ENCODE measurements at places on chromosomes 1 and 21.

- DNase-seq, result no peak
Observed at GRCh38 chr1:109901524-109902145, 9.0 kb upstream of the CSF1 start.

GRCh38 chr1:15042866-15043265, 110.7 kb upstream of the TMEM51 start:
- no peak for DNase-seq

GRCh38 chr1:66575739-66576138, 41.8 kb downstream of the SGIP1 start:
- DNase-seq, result peak; percentile 35

- no peak for DNase-seq
Observed at GRCh38 chr1:31886866-31887265, 51.3 kb downstream of the PTP4A2 start.

GRCh38 chr1:40980068-40980452, 564 bp downstream of the CTPS1 start:
- no peak for DNase-seq

- no peak for DNase-seq
Observed at GRCh38 chr21:30480145-30480544, at the start of gene KRTAP19-1. KRTAP19-1 (minus strand) TSS chr21:30480367; CDS start chr21:30480317, 50 bp downstream.

GRCh38 chr1:39640861-39641260, 1.4 kb upstream of the HEYL start:
- DNase-seq, result no peak

- DNase-seq, result peak; percentile 94
Observed at GRCh38 chr21:37338671-37339551, 27.7 kb upstream of the DYRK1A start.

DNA sequence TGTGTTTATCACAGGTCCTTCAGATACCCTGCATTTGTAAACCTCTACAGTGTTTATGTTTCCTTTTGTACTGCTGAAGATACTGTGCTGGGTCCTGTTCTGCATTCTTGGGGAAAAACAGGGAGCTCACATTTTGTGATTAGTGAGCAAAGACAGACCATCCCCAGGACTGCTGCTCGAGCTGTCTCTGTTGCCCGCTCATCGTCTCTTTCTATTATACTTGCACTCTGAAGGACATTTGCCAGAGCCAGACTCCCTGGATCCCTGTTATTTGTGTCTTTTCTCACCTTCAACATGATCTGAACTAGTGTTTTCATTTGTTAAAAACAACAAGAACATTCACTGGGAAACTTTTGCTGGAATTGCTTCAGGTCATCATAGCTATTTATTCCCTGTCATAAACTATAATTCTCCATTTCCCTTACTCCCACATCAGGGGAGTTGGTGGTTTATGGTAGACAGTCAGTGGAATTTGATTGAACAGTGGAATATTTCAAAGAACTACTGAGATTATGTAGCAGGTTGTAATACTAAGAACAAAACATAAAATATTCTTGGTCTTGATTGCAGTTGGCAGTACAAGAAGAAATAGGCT, 53.0 kb downstream of the PRRX1 start:
- no peak for DNase-seq

Data from AG08395 (cell line).